Nephron progenitor cell (in vitro differentiated cells): ENCODE measurements at places on chromosomes 4 and X.

GRCh38 chr4:147528054-147528453 is 47.2 kb downstream of the EDNRA start:
- H3K4me1 ChIP-seq, result no peaks in the 10 kb centered on the region
- DNase-seq, result no peak
- no peaks in the 10 kb centered on the region for H3K36me3 ChIP-seq

DNA sequence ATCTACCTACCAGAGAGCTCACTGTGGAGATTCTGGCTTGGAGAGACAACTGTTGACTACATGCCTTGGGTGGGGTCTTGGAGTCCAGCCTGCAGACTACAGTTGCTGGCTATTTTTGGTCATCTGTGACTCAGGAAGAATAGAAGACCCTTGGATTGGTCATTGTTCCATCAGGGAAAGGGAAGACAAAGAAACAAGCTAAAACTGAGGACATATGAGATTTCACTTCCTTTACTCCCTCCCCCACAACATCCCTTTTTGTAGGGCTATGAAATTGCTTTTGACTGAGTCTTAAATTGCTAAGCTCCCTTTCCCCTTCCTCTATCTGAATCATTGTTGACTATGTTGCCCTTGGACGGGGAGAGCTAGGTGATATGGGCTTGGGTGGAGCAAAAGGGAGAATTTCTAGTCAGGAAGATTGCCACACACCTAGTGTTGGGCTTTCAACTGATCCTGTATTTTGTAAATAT is 11.7 kb downstream of the MSN start:
- H3K27me3 ChIP-seq, result no peaks in the 10 kb centered on the region
- peaks cover 14% of the 10 kb centered on the region for H3K36me3 ChIP-seq
- H3K4me3 ChIP-seq, result no peak overlapping the region
- no peaks in the 10 kb centered on the region for H3K4me1 ChIP-seq
- no peak overlapping the region for H3K27ac ChIP-seq
- DNase-seq, result no peak

DNA sequence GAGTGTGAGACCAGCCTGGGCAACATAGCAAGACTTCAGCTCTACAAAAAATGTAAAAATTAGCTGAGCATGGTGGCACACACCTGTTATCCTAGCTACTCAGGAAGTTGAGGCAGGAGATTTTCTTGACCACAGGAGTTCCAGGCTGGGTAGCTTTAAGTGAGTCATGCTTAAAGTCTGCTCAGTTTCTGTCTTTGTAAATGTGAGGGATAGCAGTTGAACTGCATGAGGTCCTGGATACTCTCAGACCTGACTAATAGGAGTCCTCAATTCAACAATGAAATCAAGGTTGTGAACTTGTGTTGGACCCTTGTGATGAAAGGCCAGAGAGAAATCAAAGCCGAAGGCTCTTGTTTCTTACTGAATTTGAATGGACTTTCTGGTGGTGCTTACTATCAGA is 45.2 kb downstream of the STARD8 start:
- H3K36me3 ChIP-seq, result no peaks in the 10 kb centered on the region
- peaks cover 41% of the 10 kb centered on the region for H3K4me1 ChIP-seq
- H3K27ac ChIP-seq, result no peak overlapping the region
- no peaks in the 10 kb centered on the region for H3K27me3 ChIP-seq
- peak overlapping the region; percentile 76 for H3K4me3 ChIP-seq
- no peak for DNase-seq

DNA sequence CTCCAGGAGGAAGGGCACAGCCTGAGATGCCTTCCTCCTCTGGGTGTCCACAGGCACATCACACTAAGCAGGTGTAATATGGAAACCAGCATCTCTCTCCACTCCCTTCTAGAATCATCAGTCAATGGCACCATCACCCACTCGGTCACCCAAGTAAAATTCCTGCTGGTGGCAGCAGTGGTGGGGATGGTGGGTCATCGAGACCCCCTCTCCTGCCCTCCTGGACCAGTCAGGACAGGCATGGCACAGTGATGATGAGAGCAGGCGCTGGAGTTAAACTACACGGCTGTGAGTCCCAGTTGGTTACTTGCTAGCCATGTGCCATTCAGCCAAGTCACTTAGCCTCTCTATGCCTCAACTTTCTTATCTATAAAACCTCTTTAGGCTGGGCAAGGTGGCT is 42.5 kb downstream of the SCD5 start:
- no peak overlapping the region for H3K4me3 ChIP-seq
- peaks cover 51% of the 10 kb centered on the region for H3K4me1 ChIP-seq
- H3K27ac ChIP-seq, result no peak overlapping the region

- H3K27me3 ChIP-seq, result peaks cover 6% of the 10 kb centered on the region
- peaks cover 12% of the 10 kb centered on the region for H3K4me1 ChIP-seq
- DNase-seq, result no peak
- no peak overlapping the region for H3K4me3 ChIP-seq
Observed at GRCh38 chr4:83725336-83726085, 189.6 kb downstream of the GPAT3 start.

GRCh38 chr4:101699441-101700124 is 90.9 kb upstream of the BANK1 start:
- H3K4me3 ChIP-seq, result no peak overlapping the region
- no peaks in the 10 kb centered on the region for H3K36me3 ChIP-seq
- H3K4me1 ChIP-seq, result no peaks in the 10 kb centered on the region
- H3K27ac ChIP-seq, result no peak overlapping the region

- H3K4me3 ChIP-seq, result no peak overlapping the region
- H3K27me3 ChIP-seq, result no peaks in the 10 kb centered on the region
- peaks cover 4% of the 10 kb centered on the region for H3K36me3 ChIP-seq
- no peak overlapping the region for H3K27ac ChIP-seq
Observed at GRCh38 chr4:26380740-26381139, 59.9 kb downstream of the RBPJ start.

DNA sequence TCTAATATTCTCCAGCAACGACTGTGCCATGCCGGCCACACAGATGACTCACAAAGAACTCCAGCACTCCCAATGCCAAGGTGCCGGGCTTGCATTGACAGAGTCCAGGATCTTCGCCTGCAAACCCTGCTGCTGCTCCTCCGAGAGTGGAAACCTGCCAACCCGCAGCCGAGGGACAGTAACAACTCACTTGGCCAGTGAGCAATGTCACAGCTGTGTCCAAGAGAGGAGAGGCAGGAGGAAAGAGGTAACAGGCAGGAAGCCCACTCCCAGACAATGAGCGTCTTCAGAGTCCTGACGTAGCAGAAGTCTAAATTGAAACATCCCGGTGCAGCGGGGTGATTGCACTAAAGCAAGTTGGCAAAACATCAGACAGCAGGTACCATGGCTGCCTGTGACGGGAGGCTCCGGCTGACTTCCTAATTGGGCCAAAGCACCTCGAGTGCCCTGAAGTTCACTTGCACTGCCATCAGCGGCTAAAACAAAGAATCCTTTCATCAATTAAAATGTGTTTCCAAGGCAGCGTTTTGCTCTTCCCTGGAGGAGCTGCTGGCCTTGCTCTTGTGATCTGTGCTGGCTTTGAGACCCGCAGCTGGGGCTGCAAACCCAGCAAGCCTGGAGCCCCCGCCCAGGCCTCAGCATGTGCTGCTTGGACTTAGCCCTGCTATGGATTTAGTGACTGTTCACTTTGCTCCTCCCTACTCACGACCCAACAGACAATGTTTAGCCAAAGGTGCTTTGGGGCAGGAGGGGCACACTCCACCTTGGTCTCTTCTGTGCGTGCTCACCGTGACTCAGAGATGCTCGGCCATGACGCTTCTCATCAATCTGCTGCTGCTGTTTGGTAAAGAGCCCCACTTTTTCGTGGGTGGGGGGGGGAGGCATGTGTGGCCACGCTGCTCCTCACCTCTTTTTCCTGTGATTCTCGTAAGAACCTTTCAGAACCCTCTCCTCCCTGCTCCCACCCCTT is 36.5 kb downstream of the DCTD start:
- no peak for DNase-seq
- peaks cover 61% of the 10 kb centered on the region for H3K36me3 ChIP-seq
- H3K4me3 ChIP-seq, result no peak overlapping the region
- peaks cover 42% of the 10 kb centered on the region for H3K4me1 ChIP-seq
- H3K27me3 ChIP-seq, result no peaks in the 10 kb centered on the region

- H3K36me3 ChIP-seq, result no peaks in the 10 kb centered on the region
- no peaks in the 10 kb centered on the region for H3K4me1 ChIP-seq
- no peak overlapping the region for H3K4me3 ChIP-seq
- no peak for DNase-seq
Observed at GRCh38 chr4:134905061-134905460, 703.5 kb upstream of the PABPC4L start.

DNA sequence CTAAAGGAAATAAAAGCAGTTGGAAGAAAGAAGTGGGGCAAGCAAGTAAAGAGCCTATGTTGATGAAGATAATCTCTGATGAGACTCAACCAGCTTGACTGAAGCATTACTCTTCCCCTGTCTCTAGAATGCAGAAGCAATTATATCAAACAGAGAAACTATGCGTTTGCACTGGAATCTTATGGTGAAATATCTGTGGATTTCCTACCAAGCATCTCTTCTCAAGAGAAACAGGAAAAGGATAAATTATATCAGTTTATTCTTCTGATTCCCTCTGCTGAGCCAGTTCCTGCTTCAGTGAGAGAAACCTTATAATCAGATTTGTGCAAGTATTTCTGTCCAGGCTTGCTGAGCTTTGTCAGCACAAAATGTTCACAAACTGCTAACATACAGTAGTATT is 316.7 kb upstream of the SLC7A11 start:
- no peak overlapping the region for H3K27ac ChIP-seq
- H3K36me3 ChIP-seq, result no peaks in the 10 kb centered on the region
- no peak for DNase-seq
- H3K4me3 ChIP-seq, result no peak overlapping the region

DNA sequence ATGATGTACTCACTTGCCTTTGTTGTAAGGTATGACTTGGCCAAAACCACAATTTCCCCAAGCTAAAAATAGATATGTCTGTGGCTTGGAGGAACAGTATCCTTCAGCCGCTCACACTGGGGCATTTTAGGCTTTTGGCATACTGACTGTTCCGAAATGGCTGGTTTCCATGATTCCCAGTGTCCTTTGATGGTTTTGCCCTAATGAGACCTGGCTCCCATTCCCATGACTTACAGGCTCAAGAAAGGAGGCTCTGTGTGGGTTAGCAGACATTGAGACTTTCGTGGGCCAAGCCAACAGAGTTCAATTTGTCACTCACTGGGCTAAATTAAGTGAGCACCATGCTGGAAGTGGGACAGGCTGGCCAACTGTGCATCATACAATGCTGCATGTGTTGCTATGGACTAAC is 150.6 kb downstream of the CEP135 start:
- H3K27me3 ChIP-seq, result no peaks in the 10 kb centered on the region
- H3K27ac ChIP-seq, result no peak overlapping the region
- no peak overlapping the region for H3K4me3 ChIP-seq
- no peak for DNase-seq
- H3K4me1 ChIP-seq, result peaks cover 30% of the 10 kb centered on the region

- H3K4me1 ChIP-seq, result no peaks in the 10 kb centered on the region
- no peak overlapping the region for H3K4me3 ChIP-seq
- peaks cover 3% of the 10 kb centered on the region for H3K27me3 ChIP-seq
- H3K36me3 ChIP-seq, result no peaks in the 10 kb centered on the region
Observed at GRCh38 chr4:47442980-47443379, 20.5 kb downstream of the COMMD8 start.

DNA sequence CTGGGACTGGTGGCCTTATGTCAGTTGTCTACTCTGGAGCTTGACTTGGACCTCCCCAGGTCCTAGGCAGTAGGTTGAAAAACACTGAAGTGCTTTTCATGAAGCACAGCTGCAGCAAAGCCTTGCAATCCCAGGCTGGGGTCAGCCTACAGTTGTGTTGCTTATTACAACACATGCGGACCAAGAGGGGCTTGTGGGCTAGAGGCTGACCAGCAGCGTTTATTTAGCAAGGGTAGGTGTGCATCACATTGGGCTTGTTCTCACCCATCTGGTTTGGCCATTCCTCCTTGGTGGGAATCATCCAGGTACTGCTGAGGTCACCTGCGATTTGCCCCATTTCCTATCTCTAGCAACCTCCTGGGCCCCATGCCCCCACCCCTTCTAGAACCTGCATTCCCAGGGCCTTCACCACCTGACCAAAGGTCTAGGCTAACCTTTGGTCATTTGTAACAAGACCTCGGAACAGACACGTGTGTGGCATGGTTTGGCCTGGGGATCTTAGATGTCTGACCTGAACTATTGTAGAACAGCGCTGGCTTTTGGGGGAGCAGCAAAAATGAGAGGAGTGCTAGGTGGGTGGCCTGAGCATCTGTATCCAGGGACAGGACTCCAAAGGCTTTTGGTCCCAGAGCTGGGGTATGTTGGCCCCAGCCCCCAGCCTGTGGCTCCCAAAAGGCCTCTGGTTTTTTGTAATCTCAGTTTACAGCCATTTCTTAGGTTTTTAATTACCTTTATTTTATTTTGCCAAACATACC is 3.0 kb downstream of the RPL10 start:
- peaks cover 7% of the 10 kb centered on the region for H3K27me3 ChIP-seq
- peak overlapping the region; percentile 98 for H3K4me3 ChIP-seq
- DNase-seq, result no peak

- no peak for DNase-seq
- H3K27me3 ChIP-seq, result no peaks in the 10 kb centered on the region
- no peak overlapping the region for H3K4me3 ChIP-seq
Observed at GRCh38 chr4:89765966-89766365, 71.0 kb downstream of the SNCA start.

GRCh38 chrX:132967049-132967448 is 8.6 kb upstream of the HS6ST2 start:
- H3K4me3 ChIP-seq, result no peak overlapping the region

DNA sequence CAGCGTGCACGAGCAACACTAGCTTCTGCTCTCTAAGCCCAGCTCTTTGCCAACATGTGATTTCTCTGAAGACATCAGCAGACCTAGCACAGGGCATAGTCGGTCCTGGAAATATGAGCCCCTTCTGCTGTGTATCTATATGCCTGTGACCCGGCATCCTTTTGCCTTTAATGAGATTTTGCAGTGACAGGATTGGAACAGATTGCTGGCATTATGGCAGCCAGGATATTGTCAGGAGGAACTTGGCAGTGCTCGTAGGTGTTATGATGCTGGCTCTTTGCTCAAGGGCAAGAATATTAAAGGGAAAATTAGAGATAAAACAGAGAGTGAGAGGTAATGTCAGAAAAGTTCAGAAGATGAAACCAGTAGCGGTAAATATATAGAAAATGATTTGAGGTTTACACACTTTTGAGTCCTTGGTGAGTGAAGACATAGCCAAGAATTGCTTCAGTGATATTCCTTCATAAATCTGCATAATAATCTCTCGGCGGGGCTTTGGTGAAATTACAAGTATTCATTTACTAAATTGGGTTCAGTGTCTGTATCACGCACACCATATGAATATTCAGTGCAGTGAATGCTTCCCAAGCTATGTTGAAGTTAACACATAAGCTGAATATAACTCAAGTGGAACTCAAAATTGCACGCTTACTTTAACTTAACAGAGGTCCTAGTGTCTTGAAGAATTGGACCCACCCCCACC is 502.1 kb upstream of the NR3C2 start:
- no peaks in the 10 kb centered on the region for H3K36me3 ChIP-seq
- no peak overlapping the region for H3K4me3 ChIP-seq
- H3K4me1 ChIP-seq, result no peaks in the 10 kb centered on the region
- peaks cover 3% of the 10 kb centered on the region for H3K27me3 ChIP-seq
- DNase-seq, result no peak
